ENCODE measurements at places on chromosomes 3 and 15.
A peak's percentile ranks its signal among the peaks of the same experiment; 100 is the strongest.

GRCh38 chr3:37492977-37493471, 318.6 kb upstream of the LRRFIP2 start:
- no peak for DNase-seq

DNA sequence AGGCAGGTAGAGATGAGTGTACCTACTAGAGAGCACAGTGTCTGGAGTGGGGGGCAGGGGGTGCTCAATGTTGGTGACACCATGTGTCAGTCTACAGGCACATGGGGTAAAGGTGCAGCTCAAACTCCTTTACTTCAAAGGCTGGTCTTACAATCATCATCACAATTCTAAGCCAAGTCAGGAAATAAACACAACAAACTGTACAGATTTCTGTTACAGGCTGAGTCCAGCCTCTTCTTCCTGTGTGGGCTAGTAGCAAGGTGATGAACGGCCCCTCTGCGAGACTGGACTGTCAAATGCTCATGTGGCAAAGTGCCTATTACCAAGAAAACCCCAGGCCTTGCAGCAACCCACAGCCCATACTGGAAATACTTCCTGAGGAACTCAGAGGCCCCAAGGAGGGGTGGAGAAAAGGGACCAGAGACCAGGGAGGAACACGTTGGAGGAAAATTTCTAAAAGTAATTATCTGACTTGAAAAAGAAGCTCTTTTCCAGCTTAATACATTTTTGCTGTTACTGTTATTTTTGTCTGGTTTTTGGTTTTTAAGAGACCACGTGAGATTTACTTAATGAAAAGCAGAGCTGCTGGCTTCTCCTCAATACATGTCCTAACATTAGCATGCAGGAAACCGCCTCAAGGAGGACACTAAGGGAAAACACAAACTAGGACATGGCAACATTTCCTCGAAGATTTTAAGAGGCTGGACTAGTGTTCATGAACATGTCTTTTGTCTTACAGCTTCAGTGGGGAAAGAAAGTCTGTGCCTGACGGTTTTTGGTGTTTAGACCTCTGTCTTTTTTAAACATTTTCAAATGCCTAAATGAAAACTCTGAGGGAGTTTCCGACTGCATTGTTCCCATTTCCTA, 29.5 kb downstream of the TBC1D2B start:
- DNase-seq: no peak

- DNase-seq: no peak
These were observed 16.3 kb upstream of the TRAT1 start for GRCh38 chr3:108806316-108806715.

DNA sequence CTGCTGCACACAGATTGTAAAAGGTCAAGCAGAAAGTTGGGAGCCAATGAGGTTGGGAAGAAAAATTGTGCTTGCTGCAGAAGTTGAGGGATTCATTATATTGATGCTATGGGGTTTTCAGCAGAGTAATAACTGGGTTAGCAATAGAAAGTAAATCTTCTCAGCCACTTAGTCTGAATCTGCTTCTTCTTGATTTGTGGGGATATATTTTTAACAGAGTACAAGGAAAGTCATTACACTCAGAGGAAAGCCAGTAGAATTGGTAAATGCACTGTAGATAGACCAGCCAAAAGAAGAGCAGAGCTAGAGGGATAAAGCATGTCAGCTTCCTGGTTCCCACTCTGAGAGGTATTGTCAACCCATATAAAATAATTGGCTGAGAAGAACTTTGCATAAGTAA, 663.6 kb downstream of the NLGN1 start:
- DNase-seq: no peak

GRCh38 chr3:14918356-14918860, 29.0 kb upstream of the NR2C2 start:
- no peak for DNase-seq

GRCh38 chr3:156816794-156817645, 9.1 kb upstream of the LEKR1 start:
- peak; percentile 78 for DNase-seq

GRCh38 chr15:84151205-84151931, 84.2 kb upstream of the GOLGA6L4 start:
- DNase-seq: no peak

GRCh38 chr3:60094392-60094947, 1044.6 kb upstream of the CFAP20DC start:
- DNase-seq: no peak

DNA sequence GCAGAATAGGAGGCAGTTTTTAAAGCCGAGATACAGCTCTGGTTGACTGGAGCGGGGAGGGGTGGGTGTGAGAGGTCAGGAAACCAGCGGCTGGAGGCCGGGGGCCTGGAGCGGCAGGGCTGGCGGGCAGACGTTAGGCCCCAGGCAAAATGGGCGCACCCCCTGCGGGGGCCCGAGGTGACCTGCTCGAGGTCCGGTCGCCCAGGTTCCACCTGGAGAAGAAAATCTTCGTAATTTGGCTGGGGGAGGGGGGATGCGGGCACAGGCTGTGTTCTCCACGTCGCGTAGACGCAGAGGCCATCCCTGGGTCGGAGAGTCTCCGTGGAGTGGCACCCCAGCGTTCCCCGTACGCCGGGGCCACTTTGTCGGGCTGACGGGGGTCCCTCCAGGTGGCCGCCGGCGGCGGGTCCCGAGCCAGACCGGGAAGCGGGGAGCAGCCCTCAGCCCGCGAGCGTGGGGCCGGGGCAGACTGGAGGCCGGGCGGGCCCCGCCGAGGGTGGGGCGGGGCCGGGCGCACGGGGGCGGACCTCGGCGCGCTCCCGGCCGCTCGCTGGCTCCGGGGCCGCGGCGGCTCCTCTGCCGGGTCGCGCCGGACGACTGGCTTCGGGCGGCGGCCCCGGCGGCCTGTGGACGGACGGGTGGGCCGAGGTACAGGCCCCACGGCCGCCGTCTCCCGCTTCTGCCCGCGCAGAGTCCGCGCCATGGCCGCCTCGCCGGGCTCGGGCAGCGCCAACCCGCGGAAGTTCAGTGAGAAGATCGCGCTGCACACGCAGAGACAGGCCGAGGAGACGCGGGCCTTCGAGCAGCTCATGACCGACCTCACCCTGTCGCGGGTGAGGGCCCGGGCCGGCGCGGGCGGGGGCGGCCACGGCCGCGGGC, at the start of gene CRTC3:
Gene CRTC3 (plus strand): TSS at position 553 of the 879 bp plus-strand sequence. CDS start 149 bp downstream, at position 702.
- DNase-seq: peak; percentile 55

DNA sequence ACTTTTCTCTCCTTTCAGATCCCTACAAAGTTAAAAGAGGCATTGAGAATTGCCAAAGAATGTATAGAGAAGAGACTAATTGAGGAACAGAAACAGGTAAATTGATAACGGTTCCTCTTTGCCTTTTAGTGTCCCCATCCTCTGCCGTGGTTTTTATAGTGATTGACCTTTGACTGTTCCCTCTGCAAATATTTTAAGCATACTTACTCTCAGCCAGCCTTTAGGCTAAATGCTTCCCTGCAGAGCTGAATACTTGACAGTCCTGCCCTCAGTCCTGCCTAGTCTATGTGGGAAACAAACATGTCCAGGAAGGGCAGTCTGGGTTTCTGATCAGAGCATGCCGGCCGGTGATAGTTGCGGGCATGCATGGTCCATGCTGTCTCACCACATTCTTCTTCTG, 24.7 kb downstream of the PDHB start:
- DNase-seq: no peak

- no peak for DNase-seq
These were observed 274.5 kb upstream of the RARB start for GRCh38 chr3:25153561-25153960.

DNA sequence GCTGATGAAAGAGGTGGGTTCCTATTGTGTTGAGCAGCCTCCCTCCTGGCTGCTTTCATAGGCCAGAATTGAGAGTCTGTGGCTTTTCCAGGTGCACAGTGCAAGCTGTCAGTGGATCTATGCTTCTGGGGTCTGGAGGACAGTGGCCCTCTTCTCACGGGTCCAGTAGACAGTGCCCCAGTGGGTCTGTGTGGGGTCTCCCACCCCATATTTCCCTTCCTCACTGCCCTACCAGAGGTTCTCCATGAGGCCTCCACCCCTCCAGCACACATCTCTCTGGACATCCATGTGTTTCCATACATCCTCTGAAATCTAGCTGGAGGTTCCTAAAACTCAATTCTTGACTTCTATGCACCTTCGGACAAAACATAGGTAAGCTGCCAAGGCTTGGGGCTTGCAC, 201.2 kb downstream of the FAM43A start:
- no peak for DNase-seq

- DNase-seq: no peak
These were observed 21.9 kb upstream of the ZBTB38 start for GRCh38 chr3:141346418-141346817.

- DNase-seq: no peak
These were observed 1.2 kb downstream of the CISH start for GRCh38 chr3:50610181-50610971.

- no peak for DNase-seq
These were observed 41.6 kb downstream of the PARP15 start for GRCh38 chr3:122619040-122619439.

DNA sequence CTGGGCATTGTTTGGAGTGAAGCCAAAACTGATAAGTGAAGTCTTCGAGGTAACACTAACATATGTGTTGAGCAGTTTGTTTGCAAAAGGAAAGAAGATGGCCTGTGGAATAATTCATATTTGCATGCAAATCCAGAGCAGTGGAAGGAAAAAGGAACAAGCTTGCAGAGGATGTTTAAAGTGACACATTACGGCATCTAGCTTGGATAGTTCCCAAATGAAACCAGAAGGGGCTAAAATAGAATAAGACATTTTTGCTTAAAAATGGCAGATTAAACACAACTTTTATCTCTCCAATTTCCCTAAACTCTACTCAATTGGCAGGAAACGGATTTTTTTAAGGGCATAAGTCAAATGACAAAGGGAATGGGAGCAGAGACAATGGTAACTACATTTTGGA, 25.4 kb upstream of the RYK start:
- DNase-seq: no peak

DNA sequence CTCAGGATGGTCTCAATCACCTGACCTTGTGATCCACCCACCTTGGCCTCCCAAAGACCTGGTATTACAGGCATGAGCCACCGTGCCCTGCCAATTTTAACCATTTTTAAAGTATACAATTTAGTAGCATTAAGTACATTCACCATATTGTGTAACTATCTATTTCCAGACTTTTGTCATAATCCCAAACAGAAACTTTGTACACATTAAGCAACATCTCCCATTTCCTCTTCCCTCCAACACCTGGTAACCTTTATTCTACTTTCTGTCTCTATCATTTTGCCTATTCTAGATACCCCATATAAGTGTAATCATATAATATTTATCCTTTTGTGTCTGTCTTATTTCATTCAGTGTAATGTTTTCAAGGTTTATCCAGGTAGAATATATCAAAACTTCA, 8.9 kb upstream of the MYLK start:
- no peak for DNase-seq

DNA sequence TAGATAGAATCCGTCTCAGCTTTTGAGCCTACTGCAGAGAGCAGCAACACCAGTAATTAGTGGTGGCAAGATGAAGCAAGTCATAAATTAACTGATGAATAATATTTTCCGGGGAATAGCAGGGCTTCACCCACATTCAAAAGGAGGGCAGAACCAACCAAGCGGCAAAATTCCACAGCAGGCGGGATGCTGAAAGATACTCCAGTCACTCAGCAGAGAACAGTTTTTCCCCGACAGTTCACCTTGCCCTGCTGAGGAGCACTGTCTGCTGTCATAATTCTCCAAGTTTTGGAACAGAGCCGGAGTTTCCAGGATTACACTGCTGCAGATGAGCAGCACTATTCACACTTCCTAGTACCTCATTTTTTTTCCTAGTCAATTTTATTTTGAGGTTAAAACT, 274.7 kb downstream of the CD47 start:
- peak; percentile 52 for DNase-seq
